ENCODE measurements at places on chromosomes 1 and 21. TPM values are rescaled to one million over a fixed set of nuclear protein-coding genes. Genes with fewer than 3 reads are reported as not detected.
A peak's percentile ranks its signal among the peaks of the same experiment; 100 is the strongest.

GRCh38 chr1:113073479-113073950 is 517 bp downstream of the LRIG2 start:
- DNase-seq: peak; percentile 57

- no peak for DNase-seq
These were observed 44.4 kb downstream of the GFI1 start for GRCh38 chr1:92442351-92442750.

DNA sequence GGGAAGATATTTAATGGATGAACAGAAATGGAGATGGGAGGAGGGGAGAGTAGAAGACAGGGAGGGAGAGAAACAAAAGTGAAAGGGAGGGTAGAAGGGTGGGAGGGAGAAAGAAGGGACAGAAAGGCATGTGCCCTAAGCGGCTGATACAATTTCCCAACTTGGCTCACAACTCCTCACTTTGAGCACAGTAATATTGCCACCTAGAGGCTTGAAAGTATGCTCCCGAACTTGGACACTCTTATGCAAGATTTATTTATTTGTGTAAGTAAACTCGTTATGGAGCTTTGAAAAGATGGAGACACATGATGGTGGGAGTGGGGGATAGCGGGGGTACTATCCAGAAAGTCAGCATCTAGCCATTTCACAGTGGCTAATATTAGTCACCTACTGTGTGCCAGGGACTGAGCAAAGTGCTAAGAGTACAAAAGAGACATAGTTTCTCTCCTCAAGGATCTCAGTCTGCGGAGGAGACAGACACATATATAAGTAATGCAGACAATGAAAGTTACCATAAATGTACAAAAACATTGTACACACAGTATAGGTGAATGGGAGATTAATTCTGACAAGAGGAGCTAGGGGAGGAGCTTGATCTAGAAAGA is 189.7 kb downstream of the SEC16B start:
- DNase-seq: peak; percentile 27

- no peak for DNase-seq
These were observed 36.7 kb upstream of the RAP1A start for GRCh38 chr1:111582644-111583618.

DNA sequence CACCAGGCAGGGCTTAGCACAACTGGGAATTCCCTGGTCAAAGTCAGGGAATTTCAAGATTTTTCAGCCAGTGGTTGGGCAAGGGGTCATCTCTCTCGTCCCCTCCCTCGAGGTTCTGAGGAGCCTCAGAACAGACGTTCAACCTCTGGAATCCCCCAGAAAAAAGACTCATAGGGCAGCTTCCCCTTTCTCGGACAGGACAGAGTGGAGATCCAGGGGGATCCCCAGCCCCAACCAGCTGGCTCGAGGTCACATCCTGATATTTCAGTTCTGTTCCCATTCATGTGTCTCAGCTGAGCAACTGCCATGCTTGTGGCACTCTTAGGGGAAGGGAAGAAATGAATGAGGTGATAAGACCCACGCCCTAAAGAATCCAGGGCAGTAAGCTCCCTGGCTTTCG is 4.9 kb upstream of the LAD1 start:
- peak; percentile 62 for DNase-seq

The LRRC7 gene
- polyA plus RNA-seq: 5.1 TPM

The LEMD1 gene
- 1.0 TPM for polyA plus RNA-seq

All from large intestine (tissue), 12 donors.